ENCODE measurements at places on chromosomes 2 and 18.

DNA sequence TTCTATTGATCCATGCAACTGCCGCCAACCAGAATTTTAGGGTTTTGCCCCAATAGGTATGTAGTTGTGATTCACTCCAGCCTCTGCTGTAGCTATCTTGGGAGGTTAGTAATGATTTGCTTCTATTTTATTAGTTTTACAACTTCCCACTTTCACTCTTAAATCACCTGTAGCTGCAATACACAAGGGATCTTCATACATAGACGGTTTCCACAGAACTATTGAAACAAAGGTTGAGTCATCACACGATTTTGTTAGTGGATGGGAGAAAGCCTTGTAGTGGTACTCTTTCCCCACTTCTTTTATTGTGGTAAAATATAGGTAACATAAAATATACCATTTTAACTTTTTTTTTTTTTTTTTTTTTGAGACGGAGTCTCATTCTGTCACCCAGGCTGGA, 104.2 kb upstream of the SPRED2 start:
- no peak for DNase-seq

GRCh38 chr2:182300608-182301007, 126.2 kb downstream of the PDE1A start:
- DNase-seq: no peak

- no peak for DNase-seq
Observed at GRCh38 chr2:77834360-77835002, 312.3 kb upstream of the LRRTM4 start.

- no peak for DNase-seq
Observed at GRCh38 chr2:44093970-44094369, 74.7 kb upstream of the PPM1B start.

DNA sequence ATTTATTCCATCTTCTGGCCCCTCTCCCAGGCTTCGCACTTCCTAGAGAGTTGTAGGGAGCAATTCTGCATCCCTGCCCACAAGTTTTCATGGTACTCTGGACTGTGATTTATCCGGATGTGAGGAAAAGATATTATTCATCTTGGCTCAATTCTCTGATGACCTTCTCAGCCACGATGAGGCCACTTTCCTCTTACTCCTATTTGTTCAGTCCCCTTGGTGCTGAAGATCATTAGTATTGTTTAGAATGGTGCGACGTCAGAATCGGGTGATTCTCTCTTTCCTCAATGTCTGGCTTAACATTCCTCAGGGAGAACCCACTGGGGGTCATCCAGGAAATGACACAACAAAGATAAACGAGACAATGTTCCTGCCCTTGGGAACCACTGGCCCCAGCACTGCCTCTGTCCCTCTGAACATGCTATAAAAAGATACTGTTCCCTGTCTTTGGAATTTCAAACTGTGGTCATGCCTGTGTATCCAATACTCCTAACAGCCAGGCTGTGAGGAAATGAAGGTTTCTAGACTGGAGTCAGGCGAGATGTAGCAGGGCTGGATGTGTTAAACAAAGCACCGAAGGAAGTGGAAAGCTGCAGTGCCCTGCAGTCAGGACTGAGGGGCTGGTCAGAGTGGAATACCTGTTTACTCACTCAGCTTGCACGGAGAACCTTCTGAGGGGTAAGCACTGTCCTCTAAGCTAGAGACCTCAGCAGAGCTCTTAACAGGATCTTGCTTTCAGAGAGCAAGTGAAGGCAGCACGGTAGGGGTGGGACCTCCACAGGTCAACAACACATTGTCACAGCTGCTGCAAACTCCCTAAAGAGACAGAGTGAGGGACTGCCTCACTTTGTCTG, 12.9 kb upstream of the GLI2 start:
- DNase-seq: no peak

- DNase-seq: no peak
Observed at GRCh38 chr2:9143264-9143815, 63.3 kb upstream of the ASAP2 start.

DNA sequence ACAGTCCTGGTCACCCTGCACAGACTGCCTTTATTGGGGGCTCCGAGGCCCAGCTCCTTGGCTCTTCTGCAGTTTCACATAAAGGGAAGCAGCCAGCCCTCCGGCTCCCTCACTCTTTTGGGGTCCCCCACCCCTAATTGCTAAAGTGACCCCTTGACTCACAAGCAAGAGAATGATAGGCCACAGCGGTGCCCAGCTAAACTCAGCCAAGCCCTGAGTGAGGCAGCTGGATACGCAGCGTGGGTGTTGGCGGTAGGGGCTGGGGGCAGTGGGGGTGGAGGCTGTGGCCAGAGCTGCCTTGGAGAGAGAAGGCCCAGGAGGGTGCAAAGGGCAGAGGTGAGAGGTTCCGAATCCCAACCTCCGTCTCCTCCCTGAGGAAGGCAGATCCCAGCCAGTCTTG, 25.5 kb upstream of the ALPP start:
- no peak for DNase-seq

DNA sequence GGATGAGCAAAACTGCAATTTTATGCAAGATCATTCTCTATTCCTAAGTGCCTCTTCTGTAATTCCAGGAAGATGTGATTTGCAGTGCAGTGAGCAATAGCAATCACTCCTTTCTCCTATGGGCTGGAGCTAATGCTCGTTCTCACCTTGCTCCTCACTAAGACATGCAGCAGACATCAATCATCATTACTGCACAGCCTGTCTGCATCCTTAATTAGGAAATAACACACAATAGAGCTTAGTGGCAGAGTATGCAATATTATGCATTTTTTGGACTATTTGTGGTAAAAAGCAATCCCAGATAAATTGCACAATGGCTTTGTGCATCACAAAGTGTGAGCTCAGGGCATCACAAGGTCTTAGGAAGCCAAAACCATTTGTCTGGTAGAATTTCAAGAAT, 32.6 kb upstream of the RAPH1 start:
- DNase-seq: no peak

All from CD4-positive, alpha-beta T cell treated with Interleukin-10 for 1 hour (primary cell).